ENCODE measurements at places on chromosomes 5 and 9.

DNA sequence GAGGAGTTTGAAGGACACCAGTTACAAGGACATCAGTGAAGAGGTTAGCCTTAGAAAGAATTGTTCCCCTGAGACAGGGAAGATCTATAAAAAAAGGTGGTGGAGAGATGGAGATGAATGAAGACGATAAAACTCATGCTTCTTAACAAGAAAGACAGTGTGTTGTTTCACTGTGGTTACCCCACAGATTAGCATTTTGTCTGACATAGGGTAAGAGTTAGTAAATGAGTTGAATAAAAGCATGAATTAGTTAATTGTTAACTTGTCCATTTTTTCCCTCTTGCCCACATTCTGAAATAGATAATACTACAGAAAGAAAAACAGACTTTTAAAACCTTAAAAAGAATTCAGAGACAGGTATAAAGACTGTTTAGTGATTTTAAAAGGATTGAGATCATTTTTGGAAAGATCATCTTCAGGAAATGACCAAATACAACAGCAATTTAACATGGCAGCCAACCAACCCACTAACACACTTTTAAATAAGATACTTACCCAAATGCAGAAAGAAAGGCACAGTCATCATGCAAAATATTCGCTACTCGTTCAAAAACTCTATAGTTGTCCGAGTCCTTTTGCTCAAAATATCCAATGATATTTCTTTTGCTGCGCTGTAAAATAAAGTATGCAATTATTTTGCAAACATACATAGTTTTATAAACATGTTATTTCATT is 78.5 kb downstream of the ERP44 start:
- DNase-seq = no peak

DNA sequence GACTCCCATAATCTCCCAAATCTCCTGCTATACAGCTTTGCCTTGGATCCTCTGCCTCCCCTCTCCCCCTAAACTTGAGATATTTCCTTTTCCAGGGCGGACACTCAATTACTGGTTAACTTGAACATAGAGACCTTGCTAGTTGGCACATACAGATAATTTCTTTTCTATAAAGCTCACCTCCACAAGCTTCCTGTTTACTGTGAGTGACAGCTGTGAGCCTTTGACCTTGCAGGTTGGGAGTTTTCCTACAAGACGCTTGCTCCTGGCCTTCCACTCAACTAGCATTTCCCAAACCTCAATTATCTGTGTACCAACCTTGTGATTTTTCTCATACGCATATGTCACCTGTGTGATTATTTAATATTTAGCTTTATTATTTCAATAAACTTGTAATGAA is 114.5 kb downstream of the GNA14 start:
- DNase-seq = no peak

DNA sequence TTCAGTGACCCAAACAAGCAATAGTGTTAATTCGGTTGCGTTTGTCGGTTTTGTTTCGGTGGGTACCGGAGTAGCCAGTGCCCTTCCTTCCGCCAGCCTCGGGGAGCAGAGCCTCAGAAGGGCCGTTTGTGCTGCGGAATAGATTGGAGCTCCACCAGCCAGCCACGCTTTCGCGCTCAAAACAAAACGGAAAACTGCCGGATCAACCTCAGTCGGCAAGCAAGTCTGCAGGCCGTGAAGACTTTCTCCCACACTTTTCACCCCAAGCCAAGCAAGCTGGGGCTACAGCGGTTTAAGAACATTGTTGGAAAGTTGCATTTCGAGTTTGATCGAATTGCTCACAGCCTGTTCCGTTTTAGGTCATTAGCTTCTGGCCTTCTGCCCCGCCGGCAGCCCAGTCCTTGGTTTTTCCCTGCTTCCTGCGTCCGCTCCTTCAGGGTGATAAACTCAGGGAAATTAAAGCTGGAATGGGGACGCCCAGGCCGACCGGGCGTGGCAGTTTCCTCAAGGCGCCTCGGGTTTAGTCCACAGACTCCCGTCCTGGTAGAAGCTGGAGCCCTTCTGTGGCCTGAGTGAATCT is 803 bp upstream of the CCNO start:
- peak; percentile 61 for DNase-seq

DNA sequence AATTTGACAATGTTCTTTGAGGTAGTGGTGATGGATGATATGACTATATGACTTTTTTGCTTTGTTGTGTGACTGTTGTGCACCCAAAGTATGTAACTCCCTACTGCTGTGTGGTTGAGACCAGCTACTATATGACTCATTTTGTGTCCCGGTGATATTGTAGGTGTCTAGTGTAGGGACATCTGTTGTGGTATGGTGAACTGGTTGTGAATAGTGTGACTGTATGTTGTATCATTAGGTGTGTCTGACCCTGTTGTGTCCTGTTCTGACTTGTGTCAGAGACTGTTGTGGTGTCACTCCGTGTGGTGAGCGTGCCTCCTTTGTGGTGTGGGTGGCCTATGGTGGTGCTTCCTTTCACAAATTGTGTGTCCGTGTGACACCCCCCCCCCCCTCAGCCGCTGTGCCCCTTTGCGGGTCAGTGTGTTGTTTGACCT is 11.2 kb upstream of the CXXC5 start:
- no peak for DNase-seq

DNA sequence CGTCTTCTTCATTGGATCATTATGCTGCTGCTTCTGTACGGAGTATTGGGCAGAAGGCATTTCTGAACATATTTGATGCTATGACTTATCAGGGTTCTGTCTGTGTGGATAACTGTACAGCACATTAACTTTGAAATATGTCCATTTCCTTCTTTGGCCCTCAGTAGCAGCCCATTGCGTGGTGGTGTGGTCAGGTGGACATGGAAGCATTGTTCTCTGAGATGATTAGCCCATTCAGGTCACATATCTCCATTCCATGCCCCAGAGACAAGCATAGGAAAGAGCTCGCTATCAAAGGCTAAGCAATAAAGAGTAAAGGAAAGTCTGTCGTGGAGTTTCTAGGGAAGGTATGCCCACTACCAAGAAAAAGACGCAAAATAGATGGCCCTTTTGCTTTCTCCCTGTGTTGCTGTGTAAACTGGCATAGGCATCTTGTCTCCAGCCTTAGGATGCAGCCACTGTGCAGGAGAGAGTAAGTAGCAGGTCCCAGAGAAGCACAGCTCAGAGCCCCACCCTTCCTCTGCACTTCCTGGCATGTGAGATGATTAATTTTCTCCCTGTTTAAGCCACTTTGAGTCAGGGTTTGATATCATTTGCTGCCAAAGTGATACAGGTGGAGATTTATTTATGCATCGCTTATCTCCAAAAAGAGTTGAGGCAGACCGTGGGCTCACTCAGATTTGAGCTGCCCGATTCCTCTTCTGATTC is 221.9 kb downstream of the PDZD2 start:
- no peak for DNase-seq

GRCh38 chr9:121434969-121435368 is 64.7 kb downstream of the GGTA1 start:
- no peak for DNase-seq

DNA sequence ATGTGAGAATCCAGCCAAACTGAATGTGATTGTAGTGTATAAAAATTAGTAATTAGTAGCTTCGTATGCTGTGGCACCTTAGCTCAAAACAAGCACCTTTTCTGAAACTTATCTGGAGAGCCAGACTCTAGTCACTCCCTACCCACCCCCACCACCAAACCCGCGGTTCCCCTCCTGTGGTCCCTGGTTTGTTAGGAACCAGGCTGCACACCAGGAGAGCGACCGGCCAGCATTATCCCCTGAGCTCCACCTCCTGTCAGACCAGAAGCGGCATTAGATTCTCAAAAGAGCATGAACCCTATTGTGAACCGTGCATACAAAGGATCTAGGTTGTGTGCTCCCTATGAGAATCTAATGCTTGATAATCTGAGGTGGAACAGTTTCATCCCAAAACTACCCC is 498.6 kb downstream of the CHSY3 start:
- DNase-seq = no peak

DNA sequence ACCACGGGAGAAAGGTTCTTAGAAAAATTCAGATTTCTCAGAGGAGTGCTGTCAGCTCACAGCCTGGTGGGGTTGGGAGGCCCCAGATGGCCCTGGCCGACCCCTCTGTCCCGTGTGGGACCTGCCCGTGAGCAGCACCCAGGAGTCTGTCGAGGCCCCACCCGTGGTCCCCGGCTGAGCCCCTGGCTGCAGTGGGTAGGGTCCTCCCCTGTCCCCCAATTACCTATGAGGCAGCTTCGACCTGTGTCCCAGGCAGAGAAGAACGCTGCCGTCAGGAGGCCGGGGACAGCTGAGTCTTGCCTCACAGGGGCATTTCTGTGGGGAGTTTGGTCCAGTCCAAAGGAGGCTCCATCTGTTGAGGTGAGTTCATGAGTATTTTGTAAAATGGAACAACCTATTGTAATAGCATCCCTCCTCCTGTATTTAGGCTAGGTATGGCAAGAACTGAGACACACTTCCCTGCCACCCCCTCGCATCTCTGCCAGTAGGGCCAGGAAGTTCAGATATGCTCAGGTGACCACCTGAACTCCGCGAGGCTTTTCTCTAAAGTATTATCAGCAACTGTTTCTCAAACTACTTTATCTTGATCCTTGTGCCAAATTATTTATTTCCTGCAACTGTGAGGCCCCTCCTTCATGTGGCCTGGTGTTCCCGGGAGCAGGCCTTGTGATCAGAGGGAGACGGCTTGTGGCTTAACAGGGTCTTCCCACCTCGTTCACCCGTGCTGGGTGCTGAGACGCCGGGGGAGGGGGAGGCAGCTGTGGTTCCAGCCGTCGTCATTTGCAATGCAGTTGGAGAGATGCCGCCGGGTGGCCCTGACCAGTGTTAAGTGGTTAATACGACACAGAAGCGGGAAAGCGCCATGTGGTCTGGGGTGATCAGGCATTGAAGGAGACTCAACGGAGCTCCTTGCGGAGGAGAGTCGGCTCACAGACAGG is 1.7 kb downstream of the AHRR start:
- no peak for DNase-seq
